ENCODE measurements at places on chromosomes 4 and X.
A peak's percentile ranks its signal among the peaks of the same experiment; 100 is the strongest.

GRCh38 chrX:45824471-45824870 lies 623.8 kb upstream of the DIPK2B start:
- peak; percentile 95 for DNase-seq

- peak; percentile 16 for DNase-seq
These were observed 2.8 kb downstream of the SFRP2 start for GRCh38 chr4:153785910-153786721.

GRCh38 chrX:21972721-21973120 lies 32.2 kb downstream of the SMS start:
- DNase-seq: peak; percentile 74

- DNase-seq: peak; percentile 14
These were observed 63.0 kb downstream of the ARHGAP10 start for GRCh38 chr4:147794787-147795413.

- no peak for DNase-seq
These were observed 1.1 kb upstream of the GNPDA2 start for GRCh38 chr4:44727471-44727870.

DNA sequence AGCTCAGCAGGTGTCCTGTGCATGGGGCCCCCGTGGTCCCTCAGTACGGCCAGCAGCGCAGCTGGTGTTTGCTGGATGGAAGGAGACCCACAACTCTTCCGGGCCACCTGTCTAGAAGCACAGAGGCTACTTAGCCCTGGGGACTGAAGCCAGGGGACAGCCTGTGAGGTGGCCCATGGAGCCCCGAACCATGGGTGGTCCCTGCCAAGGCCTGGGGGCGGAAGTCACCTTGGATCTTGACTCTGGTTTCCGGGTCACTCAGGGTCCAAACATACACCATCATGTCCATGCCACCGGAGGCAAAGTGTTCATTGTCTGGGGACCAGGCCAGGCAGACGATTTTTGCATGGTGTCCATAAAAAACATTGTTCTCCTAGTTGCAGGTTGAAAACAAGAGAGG lies 39.5 kb downstream of the WDR1 start:
- DNase-seq: no peak

DNA sequence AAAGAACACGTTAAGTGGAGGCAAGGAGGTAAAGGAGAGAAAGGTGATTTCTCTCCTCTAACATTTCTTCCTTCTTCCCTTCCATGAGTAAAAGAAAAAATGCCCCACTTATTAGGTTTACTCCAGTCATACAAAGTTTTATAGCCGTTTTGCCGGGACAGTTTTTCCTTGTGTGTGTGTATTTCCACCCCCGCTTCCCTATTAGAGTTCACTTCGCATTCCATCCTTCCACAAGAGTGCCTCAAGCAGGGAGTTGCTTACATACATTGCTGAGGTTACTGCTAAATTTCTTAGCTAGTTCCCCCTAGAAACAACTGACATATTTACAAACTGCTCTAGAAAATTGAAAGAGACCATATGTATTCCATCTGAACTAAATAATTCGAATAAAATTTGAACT lies 45.2 kb upstream of the BMP15 start:
- DNase-seq: no peak

DNA sequence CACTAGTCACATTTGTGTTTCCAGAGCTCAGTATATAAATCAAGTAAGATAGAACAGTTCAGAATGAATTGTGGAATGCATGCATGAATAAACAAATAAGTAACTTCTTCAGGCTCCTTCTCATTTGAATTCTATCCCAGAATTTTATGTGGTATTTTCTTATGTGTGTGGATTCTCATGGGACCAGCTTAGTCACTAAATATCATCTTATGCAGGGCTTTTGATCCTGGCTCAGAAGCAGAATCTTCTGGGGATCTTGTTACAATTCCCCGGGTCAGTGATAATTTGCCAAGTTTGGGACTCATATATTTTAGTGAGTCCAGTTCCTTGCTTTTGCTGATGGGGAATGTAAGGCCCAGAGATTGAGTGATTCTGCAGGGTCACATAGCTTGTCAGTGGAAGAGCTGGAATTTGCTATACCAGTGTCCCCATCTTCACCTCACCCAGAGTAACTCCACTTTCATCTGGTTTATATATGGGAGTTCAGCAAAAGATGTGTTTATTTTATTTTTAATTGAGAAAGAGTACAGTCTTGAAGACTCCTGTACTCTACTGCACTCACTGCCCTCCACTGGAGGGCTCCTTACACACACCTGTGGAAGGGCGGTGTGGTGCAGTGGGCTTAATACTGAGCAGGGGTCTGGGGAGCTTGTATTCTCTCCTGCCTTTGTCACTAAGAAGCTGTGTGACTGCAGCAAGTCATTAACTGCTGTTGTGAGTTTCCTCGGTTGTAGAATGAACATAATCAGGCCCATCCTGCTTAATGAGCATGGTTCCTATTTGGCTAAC lies 198.2 kb upstream of the CXorf66 start:
- DNase-seq: no peak

DNA sequence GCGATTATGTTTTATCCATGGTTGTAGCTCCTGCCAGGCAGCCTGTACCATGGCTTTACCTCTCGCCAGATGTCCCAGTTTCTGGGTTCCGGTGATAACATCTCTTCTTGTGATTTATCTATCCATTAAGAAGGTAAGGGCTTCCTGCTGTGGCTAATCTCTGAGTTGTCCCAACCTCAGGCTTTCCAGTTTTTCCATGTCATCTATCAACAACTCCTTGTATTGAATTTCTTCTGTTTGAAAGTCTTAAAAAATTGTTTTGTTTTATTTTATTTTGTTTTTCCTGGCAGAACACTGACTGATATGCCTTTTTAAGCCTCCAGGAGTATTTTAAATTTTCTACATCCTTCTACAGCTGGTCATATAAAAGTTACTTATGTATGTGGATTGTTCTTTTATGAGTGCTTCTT lies 241.9 kb downstream of the ANTXR2 start:
- DNase-seq: no peak

Data from RCC 7860 (cell line).